ENCODE measurements at places on chromosomes 2 and 18.

GRCh38 chr18:22667616-22668422 is 250.1 kb upstream of the CTAGE1 start:
- no peak for DNase-seq

DNA sequence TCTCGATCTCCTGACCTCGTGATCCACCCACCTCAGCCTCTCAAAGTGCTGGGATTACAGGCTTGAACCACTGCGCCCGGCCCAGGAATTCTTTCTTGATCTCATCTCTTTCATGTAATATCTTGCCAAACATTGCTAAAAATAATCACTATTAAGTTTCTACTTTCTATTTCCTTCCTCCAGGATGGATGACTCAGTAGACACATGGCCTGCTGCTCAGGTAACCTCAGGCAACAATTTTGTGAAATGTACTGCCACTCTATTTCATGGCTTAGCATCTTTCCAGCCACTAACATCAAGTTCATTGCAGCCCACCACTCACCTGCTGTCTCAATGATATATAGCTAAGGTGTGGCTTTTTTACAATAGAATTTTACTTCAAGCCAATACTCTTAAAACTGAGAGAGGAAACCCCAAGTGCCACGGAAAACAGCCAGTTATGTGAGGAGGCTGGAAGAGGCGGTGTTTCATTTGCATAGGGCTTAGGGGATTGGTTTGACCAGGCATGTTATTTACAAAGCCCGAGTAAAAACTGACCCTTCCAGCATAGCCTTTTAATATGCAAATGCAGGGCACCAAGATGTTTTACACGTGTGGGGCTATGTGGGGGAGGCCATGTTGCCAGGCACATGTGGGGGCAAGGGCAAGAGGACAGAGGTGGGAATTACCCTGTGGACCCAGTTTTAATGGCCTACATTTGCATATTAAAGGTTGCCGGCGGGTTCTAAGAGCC is 11.3 kb upstream of the SUMO1 start:
- DNase-seq = no peak

- DNase-seq = no peak
Measured at GRCh38 chr2:75406131-75406581, 154.6 kb downstream of the EVA1A start.

- no peak for DNase-seq
Measured at GRCh38 chr2:96153991-96154431, 8.8 kb upstream of the DUSP2 start.

DNA sequence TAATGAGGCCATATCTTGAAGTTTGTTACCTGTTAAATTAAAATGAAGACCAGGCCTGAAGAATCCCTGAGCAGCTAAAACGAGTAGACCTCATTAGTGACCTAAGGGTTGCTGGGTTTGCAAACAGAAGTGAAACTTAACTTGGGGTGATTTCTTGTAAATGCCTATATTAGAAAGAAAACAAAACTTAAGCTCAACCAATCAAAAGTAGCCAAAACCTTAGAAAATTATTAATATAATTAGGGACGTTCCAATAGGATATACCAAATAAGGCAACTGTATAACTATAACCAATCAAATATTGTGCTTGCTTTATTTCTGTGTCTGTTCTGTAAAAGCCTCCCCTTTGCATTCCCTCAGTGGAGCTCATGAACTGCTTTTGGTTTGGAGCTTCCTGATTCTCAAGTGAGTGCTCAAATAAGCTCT is 137.9 kb upstream of the VRK2 start:
- DNase-seq = no peak

GRCh38 chr2:120447127-120447785 is 101.3 kb downstream of the INHBB start:
- no peak for DNase-seq

GRCh38 chr18:1050012-1050657 is 145.5 kb downstream of the ADCYAP1 start:
- no peak for DNase-seq

DNA sequence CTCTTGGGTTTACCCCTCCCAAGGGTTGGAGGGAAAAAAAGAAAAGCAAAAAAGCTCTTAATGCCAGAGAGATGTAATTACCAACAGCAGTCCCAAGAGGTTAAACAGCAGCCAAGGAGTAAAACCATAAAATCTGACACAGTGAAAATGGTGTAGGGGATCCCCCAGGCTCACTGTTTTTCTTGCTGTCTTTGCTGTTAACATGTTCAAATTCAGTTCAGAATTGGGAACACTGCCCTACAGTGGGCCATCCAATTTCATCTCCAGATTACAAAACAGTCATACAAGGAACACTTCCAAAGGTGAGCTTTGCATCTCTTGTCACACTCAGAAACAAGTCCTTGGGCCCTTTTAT is 54.5 kb downstream of the PLEKHM3 start:
- DNase-seq = no peak

DNA sequence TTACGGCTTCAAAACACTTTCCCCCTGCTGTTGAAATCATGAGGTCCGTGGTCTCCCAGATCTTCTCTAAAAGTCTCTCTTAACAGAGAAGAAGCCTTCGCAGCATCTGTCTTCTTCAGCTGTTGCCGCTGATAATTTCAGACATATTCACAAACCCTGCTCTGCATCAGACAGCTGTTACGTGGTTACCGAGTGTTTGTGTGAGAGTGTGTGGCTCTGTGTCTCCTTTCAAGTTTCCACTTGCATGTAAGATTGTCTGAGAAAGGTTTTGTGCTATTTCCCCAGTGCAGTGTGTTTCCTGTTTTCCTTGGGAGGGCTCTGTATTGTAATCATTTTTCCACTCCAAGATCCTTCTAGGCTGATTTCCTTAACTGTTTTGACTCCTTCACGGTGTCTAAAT is 32.8 kb downstream of the MAIP1 start:
- DNase-seq = no peak

DNA sequence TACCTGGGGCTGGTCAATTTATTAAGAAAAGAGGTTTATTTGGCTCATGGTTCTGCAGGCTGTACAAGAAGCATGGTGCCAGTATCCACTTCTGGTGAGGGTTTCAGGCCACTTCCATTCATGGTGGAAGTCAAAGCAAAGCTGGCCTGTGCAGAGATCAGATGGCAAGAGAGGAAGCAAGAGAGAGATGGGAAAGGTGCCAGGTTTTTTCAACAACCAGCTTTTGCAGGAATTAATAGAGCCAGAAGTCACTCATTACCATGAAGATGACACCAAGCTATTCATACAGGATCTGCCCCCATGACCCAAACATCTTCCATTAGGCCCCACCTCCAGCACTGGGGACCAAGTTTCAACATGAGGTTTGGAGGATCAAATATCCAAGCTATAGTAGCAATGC is 56.8 kb upstream of the ST3GAL5 start:
- DNase-seq = no peak

GRCh38 chr2:205785507-205786260 is 103.4 kb downstream of the NRP2 start:
- no peak for DNase-seq

- no peak for DNase-seq
Measured at GRCh38 chr18:23324056-23324811, 128.9 kb upstream of the RIOK3 start.

Measured in posterior cingulate gyrus (tissue), 11 donors.